ENCODE measurements at places on chromosomes 4 and X.
A peak's percentile ranks its signal among the peaks of the same experiment; 100 is the strongest.

GRCh38 chr4:101782546-101782945 lies 8.0 kb upstream of the BANK1 start:
- DNase-seq = peak; percentile 19

DNA sequence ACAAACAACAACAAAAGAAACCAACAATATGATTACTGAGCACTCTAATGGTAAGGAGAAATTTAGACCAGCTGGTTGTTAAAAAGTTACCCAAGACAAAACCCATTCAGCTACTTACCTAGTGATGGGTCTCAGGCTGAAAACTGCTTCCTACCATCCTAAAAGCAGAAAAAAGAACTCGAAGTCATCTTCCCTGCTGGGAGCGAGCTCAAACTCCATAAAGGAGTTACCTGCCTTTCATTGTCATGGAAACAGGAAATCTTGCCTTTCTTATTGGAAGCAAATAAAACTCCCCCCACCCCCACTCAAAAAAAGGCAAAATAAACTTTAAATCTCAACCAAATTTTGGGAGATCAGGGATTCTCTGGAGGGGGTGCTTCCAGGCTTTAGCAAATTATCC lies 1478.3 kb downstream of the C4orf33 start:
- DNase-seq = no peak

- DNase-seq = no peak
These were observed 175.3 kb downstream of the QDPR start for GRCh38 chr4:17336524-17336961.

- peak; percentile 58 for DNase-seq
These were observed 63.6 kb downstream of the STARD8 start for GRCh38 chrX:68710870-68711576.

GRCh38 chr4:185479507-185479971 lies 8.0 kb upstream of the CCDC110 start:
- no peak for DNase-seq

GRCh38 chrX:111168314-111168713 lies 72.3 kb downstream of the PAK3 start:
- DNase-seq = peak; percentile 0
